ENCODE measurements at places on chromosomes 5 and 9. TPM values are rescaled to one million over a fixed set of nuclear protein-coding genes. Genes with fewer than 3 reads are reported as not detected.

ZDHHC11B gene
- not detected for total RNA-seq

SPATA31E1 gene
- total RNA-seq = not detected

PCA3 gene
- 0.32 TPM for total RNA-seq

ORM1 gene
- total RNA-seq = not detected

BTNL3 gene
- not detected for total RNA-seq

FYB1 gene
- 0.44 TPM for total RNA-seq

ANKRD18B gene
- 12.2 TPM for total RNA-seq

ANKDD1B gene
- total RNA-seq = 0.65 TPM

IFNK gene
- not detected for total RNA-seq

RELL2 gene
- total RNA-seq = 3.1 TPM

THG1L gene
- 7.6 TPM for total RNA-seq

IL31RA gene
- total RNA-seq = 0.90 TPM

CDKN2B-AS1 gene
- total RNA-seq = 2.4 TPM

ACTBL2 gene
- not detected for total RNA-seq

HSPA4 gene
- total RNA-seq = 161 TPM

FLT4 gene
- total RNA-seq = 66.5 TPM

ZNF367 gene
- 10.0 TPM for total RNA-seq

GABRP gene
- total RNA-seq = 0.66 TPM

OTP gene
- total RNA-seq = not detected

SPATA31A3 gene
- total RNA-seq = not detected

SLIT3 gene
- total RNA-seq = 0.02 TPM

FBN2 gene
- total RNA-seq = 57.4 TPM

RNF183 gene
- total RNA-seq = not detected

ITGA1 gene
- total RNA-seq = 1.9 TPM

PTGDS gene
- total RNA-seq = not detected

ZNF879 gene
- 3.7 TPM for total RNA-seq

HSD17B3 gene
- total RNA-seq = not detected

MCTP1 gene
- total RNA-seq = 203 TPM

PIP5KL1 gene
- total RNA-seq = 2.9 TPM

TMC1 gene
- total RNA-seq = 1.5 TPM

C5orf47 gene
- total RNA-seq = not detected

CREB3 gene
- 36.4 TPM for total RNA-seq

GABRB2 gene
- total RNA-seq = not detected

PGM5 gene
- total RNA-seq = 1.9 TPM

ANXA2R gene
- 6.6 TPM for total RNA-seq

OTULINL gene
- 0.42 TPM for total RNA-seq
